ENCODE measurements at places on chromosomes 6 and 20.

DNA sequence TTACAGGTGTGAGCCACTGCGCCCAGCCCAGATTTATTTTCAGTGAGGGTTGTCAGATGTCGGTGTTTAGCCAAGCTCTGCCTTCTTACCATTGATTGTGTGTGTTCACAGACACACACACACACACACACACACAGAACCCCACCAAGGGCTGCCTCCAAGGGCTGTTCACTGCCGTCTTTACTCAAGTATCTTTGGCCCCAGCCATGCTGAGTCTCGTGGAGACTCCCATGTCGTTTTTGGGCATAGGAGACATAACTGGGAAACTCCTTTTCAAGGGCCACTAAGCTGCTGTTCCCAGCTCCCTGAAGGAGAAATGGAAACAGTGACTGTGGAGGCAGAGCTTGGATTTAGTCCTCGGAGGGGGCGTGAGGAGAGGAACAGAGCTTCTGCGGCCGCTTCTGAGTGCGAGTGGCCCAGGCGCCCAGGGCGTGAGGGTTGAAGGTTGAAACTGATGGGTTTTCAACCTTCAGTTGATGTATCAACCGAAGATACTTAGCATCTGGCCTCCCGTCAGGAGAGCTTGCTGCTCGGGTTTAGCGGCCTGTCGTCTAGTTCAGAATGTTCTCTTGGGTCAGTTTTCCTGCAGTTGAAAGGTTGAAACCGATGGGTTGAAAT lies 243.6 kb downstream of the TTLL2 start:
- no peak for DNase-seq

DNA sequence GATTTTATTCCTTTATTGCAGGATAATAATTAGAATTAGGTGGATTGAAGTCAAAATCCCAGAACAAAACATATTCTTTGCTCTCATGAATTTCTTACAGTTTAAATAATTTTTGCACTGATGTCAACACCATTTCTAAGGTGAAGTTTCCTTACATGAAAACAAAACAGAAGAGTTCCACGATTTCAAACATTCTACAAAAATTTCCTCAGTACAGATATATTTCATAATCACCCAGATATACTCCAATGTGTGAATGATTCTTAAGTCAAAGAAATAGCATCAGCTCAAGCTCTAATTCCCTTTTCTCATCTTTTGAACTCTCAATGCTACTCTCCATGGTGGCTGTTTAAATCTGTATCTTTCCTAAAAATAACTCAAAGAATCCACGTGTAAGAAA lies 39.5 kb upstream of the THBS2 start:
- no peak for DNase-seq

DNA sequence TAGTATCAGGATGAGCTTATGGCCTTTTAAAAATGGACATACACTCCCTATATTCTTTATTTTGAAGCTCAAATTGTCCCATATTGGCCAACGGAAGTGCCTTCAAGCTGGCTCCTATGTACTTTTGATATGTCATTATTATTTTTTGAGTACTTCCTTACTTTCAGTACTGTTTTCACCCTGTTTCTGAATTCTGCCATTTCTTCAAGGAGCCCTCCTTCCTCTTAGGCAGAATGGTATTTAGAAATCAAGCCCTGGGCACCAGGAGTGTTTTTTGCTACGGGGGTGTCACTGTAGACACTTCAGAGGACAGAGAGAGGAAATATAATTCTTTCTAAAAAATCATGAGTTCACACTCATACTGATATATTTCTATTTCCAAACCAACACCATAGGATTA lies 5.5 kb upstream of the MYLK4 start:
- no peak for DNase-seq

DNA sequence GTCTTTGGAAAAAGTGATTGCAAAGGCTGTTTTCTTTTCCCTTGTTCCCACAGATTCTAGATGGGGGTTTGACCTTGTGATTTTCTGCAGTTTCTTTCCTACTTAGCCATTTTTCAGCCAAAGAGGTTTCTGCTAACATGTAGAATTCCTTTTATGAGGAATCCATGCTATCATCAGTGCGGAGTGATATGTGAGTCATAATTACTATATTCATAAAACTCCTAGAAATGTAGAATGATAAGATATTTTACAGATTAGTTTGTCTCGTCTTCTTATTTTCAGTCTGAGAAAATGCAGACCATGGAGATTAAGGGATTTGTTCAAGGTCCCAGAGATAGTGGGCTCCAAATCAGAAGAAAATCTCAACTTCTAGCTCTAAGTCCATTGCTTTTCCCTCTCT lies 98.6 kb downstream of the KCNQ5 start:
- no peak for DNase-seq

DNA sequence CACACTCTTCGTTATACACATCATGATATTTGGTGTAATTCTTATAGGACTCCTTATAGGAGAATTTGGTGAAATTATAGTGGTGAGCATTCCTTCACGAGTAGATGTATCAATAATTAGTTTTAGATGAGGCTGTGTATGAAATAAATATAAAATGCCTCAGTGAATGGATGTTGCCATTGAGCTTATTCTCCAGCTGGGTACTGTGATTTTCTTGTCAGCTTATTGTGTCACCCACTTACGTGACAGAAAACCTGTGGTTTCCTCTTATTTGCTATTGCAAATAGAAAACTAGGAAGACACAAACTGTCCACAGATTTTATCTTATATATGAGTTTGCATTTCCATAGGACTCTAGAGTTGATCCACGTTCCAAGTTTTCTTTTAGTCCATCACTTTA lies 439.9 kb upstream of the RNF217 start:
- DNase-seq, result no peak

DNA sequence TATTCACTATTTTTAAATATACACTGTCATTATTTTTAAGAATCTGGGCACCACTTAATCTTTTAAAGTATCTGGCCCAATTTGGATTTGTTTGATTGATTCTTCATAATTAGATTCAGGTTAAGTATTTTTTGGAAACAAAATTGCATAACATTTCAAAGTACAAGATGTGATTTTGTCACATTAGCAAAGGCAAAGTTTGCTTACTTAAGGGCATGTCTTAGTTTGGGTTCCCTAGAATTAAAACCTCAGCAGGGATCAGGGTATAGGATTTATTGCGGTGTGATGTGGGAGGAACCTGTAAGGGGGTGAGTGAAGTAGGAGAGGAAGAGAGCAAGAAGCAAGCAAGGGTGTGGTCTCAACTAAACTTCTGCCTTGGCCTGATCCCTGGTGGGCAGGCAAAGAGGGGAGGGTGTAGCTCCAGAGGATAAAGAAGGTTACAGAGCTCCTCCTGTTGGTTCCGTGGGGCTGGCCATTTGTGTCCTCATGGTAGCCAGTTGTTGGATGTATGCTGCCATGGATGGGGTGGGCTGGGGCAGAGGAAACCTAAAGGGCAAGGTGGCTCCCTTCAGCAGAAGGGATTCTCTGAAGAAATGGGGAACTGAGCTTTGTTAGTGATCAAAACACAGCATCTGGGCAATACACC lies 668.7 kb upstream of the SLC35B3 start:
- no peak for DNase-seq

- DNase-seq, result no peak
Measured at GRCh38 chr6:73521351-73521985, 636 bp upstream of the EEF1A1 start.

DNA sequence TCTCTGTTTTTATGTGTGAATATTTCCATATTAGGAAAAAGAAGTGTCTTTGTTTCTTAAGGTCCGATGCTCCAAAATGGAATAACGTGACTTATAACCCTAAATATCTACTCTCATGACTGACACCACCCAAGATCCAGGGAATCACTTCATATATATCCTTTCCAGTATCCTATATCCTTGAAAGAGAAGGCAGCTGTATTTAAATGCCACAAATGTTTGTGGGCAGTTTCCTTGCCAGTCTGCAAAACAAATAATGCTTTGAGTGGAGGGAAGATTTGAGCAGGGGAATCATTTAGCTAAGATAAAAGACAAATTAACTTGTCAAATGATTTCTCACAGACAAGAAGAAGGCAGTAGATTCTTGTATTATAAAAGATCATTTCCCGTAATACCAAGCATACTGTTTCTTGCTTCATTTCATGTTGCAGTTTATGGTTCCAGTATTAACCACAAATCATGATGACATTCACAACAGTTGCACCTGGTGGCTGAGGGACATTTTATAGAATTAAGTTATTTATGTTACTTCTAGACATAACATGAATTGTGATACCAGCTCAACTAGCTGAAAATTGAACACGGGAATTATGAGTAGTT lies 30.0 kb upstream of the FABP7 start:
- DNase-seq, result no peak

DNA sequence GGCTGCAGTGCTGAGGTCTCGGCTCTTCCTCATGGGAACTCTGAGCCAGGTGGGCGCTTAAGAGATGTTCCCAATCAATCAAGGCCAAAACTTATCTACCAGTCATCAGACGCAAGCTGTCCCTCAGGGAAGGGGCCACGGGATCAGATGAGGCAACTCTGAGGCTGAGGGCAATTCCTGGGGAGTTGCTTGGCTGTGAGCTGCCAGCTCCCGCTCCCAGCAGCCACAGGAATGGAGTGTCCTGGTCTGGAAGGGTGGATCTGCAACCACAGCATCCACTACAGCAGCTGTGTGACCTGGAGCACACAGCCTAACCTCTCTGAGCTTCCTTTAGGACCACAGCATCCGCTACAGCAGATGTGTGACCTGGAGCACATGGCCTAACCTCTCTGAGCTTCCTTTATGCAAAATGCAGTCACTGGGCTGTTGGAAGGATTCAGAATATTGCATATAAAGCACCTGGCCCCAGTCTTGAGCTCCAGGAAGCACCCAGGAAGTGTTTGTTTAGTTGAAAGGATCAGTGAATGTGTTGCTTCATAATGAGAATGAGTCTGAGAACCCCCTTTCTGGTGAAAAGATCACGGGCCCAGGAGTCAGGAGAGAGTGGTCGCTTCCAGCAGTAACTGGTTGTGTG lies 60.9 kb downstream of the TFAP2C start:
- no peak for DNase-seq

DNA sequence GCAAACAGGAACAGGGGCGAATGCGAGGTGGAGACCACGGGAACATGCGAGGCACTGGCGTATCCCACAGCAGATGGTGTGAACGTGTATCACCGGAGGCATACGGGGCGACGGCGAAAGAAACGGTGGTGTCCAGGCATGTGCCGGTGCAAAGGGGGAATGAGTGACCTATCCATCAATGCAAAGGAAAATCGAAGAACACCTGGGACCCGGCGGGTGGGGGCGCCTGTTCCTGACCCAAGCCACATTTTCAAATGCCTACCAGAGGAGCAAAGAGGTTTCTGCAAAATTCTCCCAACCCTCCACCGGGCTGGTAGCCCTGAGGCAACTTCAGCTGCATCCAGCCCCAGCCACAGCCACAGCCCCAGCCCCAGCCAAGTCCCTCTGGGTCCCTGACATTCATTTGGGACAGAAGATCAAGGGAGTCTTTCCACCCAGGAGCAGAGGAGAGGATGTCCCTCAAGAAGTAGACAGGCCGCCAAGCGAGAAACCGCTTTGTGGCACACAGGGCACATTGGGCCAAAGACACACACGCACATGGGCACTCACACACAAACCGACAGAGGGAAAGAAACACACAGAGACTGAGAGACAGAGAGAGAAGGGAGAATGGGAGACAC lies 164.0 kb upstream of the ZNF337 start:
- DNase-seq, result no peak
